ENCODE measurements at places on chromosomes 3 and 15.

DNA sequence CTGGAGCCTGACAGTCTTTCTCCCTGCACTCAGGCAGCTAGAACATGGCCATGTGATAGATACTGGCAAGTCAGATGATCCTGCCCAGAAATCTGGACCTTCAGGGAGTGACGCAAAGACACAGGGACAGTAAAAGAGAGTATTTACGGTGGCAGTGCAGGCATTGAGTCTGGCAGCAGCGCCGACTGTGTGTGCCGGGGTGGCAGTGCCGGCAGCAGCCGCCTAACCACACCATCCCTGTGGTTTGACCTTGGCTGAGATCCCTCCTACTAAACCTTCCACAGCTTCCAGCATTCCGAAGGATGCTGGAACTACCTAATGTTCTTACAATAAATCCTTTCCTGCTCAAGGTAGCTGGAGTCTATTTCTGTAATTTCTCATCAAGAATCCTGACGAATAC is 4.6 kb upstream of the TSPAN3 start:
- DNase-seq, result no peak

DNA sequence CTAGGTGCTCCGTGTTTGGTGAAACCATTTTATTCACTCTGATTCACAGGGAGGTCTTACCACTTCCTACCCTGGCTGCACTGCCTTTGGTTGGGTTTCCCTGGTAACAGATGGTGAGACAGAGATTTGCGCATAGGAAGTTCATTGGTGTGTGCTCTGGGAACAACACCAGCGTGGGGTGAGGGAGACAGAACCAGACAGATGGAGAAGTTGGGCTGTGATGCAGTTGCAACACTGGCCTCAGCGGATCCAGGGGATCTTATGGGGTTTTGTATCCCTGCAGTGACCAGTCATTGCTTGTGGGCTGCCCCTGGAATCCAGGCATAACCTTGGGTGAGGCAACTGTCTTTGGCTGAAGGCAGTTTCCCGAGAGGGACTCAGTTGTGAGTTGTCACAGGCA is 12.5 kb upstream of the IL16 start:
- no peak for DNase-seq

GRCh38 chr3:175020101-175020500 is 161.0 kb downstream of the NAALADL2 start:
- DNase-seq, result peak; percentile 46

DNA sequence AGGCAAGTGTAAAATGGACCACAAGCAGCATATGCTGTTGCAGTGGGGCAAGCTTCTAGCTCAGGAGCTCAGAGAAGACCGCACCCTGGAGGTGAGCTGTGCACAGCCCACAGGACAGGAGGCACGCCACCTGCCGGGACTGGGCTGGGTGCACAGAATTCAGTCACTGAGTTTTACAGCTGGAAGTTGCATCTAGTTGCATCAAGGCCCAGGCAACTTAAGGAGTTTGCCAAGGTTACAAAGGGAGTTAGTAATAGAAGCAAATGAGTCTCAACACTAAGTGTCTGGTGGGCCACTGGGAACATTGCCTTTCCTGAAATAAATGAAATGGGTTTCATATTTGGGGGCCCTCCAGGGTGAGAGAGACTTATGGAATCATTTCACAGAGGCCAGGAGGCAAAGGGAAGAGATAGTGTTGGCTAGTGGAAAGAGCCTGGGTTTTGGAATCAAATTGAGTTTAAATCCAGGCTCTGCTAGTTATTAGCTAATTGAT is 36.0 kb upstream of the TIMP4 start:
- peak; percentile 31 for DNase-seq

GRCh38 chr3:10417847-10418246 is 87.5 kb downstream of the ATP2B2 start:
- peak; percentile 28 for DNase-seq

DNA sequence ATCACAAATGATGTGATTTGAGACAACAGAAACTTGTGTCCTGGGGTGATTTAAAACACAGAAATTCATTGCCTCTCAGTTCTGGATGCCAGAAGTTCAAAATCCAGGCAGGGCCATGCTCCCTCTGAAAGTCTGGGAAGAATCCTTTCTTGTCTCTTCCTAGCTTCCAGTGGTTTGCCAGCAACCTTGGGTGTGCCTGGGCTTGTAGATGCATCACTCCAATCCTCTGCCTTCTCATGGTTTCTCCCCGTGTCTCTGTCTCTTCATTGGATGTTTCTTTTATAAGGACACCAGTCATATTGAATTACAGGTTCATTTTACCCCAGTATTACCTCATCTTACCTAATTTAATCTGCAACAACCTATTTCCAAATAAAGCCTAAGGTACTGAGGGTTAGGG is 16.7 kb downstream of the ZPLD1 start:
- no peak for DNase-seq

DNA sequence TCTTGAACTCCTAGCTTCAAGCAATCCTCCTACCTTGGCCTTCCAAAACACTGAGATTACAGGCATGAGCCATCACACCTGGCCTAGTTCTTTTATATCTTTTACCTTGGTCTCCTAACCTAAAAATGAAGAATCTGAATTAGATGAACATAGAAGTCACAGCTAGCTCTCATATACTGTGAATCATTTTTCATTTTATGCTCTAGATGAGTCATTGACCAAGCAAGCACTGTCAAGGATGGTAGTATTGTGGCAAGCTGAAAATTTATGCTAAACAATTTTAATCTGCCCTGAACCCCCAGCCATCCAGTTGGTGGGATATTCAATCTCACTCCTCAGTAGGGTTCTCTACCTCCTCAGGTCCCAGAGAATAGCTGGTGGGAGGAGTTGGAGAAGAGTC is 48.3 kb upstream of the DNAJC13 start:
- DNase-seq, result no peak

- DNase-seq, result no peak
Measured at GRCh38 chr15:28051955-28052633, 47.0 kb downstream of the OCA2 start.

GRCh38 chr3:45771166-45771775 is 25.1 kb downstream of the SLC6A20 start:
- no peak for DNase-seq

DNA sequence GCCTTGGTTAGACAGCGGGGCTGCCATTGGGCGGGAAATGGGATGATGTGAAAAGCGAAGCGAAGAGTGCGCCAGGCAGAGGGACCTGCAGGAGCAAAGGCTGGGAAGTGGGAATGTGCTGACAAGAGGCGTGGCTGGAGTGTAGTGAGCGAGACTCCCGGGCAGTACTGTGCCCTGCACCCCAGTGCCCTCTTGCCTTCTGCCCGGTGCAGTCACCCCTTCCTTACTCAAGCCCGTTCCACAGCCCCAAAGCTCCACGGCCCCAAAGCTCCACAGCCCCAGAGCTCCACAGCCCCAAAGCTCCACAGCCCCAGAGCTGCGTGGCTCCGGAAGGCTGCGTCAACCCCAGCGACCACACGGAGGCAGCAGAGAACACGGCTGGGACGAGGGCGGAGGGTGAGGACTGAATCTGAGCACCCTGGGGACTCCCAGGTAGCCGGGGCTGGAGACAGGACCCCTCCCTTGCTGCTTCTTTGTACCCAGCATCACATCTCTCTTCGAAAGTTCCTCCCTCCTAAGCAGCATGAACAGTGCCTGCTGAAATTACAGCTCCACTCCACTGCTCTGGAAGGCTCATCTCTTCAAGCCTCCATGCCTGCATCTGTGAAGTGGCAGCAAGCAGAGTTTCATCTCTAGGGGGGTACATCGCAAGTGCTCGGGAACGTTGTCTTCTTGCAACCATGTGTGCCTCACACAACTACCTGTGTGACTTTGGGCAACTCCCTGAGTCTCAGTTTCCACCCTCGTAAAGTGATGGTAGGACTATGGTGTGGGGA is 108.9 kb downstream of the FBLN2 start:
- peak; percentile 44 for DNase-seq

DNA sequence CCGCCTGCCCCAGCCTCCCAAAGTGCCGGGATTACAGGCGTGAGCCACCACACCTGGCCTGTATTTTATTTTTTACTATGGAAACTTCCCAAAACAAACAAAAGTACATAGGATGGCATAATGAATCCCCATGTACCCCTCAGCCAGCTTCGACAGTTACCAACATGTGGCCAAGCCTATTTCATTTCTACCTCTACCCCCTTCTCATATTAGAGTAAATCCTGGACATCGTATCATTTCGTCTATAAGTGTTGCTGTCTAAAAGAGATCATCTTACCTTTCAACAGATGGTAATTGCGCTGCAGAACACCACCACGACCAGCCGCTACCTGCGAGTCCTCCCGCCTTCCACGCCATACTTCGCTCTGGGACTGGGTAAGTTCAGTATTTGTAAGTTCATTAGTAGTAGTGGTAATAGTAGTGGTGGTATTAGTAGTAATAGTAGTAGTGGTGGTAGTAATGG is 44.9 kb downstream of the DLEC1 start:
- no peak for DNase-seq

GRCh38 chr3:162507397-162507796 is 1010.8 kb downstream of the OTOL1 start:
- DNase-seq, result peak; percentile 16

GRCh38 chr3:133850034-133850433 is 44.4 kb downstream of the SRPRB start:
- DNase-seq, result no peak

GRCh38 chr15:99452728-99453636 is 112.8 kb upstream of the MEF2A start:
- peak; percentile 29 for DNase-seq

GRCh38 chr3:112615989-112616731 is 24.8 kb downstream of the CCDC80 start:
- no peak for DNase-seq

DNA sequence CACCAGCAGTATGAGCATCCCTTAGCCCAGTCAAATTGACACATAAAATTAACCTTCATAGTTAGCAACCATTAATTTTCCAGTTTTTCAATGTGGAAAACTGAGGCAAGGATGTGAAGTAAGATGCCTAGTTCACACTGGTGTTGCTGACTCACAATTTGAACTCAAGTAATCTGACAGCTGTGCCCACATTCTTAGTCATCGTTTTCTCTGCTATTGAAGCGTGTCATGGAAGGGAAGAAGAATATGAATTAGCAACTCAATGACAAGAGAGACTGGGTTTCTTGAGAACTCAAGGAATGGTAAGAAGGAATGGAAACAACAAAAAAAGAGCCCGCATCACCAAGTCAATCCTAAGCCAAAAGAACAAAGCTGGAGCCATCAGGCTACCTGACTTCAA is 261.4 kb downstream of the EPHA3 start:
- no peak for DNase-seq

- peak; percentile 99 for DNase-seq
Measured at GRCh38 chr15:63502843-63503738, 1.3 kb upstream of the USP3 start.

DNA sequence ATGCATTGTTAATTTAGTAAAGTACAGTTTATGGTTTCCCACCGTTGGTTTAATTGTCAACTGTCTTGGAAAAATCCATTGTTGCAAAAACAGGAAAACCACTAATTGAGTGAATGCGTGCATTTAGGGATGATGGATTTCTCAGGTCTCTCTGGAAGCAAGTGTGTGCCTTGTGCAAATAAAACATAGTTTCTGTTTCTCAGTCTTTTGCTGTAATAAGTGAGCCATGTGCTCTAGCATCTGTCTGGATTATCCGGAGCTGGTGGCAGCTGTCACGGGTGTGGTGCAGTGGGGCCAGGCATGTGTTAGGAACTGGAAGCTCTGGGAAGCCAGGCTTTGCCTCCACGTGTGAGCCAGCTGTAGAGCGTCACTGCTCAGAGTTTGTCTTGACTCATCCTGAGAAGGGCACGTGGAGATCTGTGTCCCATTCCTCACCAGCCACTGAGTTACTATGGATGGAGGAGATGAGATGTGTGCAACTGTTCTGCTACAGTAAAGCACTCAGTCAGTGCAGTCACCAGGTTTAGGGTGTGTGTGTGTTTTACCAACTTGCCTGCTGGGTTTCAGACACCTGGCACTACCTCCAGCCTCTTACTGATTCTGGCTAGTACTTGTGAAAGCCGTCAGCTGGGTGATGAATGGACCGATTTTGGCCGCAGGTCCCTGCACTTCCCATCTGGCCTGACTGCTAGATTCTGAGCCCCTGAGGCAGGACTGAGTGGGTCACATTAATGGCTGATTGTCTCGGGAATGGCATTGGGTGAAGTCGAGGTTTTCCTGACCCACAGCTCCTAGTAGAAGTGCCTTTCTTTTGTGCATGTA is 7.2 kb downstream of the APBA2 start:
- peak; percentile 34 for DNase-seq

- no peak for DNase-seq
Measured at GRCh38 chr15:62618846-62619504, 423.6 kb upstream of the TPM1 start.

DNA sequence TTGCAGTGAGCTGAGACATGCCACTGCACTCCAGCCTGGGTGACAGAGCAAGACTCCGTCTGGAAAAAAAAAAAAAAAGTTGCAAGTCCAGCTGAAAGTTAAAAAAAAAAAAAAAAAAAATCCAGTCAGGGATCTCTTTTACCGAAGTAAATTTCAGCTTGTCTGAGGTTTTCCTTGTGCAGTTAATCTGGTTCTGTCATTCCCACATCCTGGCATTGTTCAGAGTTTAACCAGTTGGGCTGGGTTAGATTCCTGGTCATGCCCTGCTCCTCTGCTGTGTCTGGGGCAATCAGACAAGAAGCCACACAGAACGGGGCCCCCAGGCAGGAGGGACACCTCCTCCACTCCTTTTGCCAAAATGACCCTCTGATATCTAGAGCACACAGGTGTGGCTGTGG is 84.1 kb upstream of the KLHL25 start:
- DNase-seq, result no peak

- no peak for DNase-seq
Measured at GRCh38 chr15:55255714-55256113, 33.9 kb downstream of the RAB27A start.

- peak; percentile 54 for DNase-seq
Measured at GRCh38 chr3:71514621-71515020, 68.9 kb downstream of the FOXP1 start.

GRCh38 chr3:115628075-115628412 is 4.7 kb downstream of the GAP43 start:
- DNase-seq, result no peak

DNA sequence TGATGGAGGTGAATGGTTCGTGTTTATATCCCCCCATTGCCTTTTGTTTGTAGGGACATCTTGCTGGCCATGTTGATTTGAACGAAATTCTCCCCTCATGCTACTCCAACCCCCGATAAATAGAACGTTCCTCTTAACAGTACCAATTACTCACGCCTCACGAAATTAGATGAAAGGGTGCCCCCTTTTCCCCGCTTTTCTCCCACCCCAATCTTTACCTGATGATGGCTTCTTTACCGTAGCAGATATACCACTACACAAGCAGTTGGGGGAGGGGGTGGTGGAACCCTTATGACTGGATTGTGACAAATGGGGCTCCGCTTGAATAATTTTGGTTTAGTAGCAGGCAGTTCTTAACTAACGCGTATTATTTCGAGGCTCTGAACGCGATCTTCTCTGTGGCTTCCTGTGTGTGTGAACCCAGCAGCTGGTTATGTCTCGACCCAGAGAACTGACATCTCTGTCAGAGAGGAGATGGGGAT is 1.1 kb downstream of the PIAS1 start:
- DNase-seq, result peak; percentile 73

- DNase-seq, result peak; percentile 80
Measured at GRCh38 chr15:73691396-73691795, 7.2 kb downstream of the CD276 start.
